Activated CD8-positive, alpha-beta memory T cell treated with anti-CD3 and anti-CD28 coated beads, Interleukin-2, amount 50 U/mL, for 48 hours (primary cell): ENCODE measurements at places on chromosomes 3 and 15.

DNA sequence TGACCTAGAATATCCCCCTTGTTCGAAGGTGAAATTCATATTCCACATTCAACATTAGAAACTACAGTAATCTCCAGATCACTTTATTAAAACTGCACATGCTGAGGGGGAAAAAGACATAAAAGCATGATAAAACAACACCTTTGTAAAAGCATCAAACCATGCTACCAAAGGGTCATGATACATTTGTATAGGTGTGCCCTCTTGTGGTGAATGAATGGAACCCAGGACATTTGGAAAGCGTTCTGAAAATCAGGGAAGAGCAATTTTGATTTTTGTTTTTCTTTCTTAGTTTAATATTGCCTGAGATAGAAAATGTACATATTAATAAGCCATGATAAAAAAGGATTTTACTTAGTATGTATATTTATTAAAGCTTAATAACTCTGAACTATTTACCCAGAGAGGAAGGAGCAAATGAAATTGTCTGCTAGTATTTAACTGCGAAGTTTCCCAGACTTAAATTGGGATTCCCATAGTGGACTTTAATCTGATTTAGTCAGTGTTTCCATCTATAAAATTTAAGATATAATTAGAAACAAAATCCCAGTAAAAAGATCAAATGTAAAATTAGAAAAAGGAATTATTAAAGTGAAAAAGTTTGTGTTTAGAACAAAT lies 105.8 kb upstream of the ARL6 start:
- DNase-seq: no peak

DNA sequence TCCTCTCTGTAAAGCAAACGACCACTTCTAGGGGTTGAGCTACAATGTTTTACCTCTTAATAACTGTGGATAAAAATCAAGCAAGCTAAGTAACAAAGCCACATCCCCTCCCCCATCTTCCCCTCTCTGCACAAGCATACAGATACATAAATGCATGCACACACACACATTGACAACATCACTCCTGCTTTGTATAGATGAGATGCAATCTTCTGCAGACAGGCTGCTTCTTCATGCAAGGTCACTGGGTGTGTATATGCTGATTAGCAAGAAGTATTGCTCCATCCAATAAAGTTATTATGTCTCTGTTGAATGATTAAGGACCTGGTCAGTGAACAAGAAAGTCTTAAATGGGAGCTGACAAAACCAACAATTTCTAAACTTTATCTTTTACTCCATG lies 8.8 kb upstream of the ATP11B start:
- DNase-seq: no peak

DNA sequence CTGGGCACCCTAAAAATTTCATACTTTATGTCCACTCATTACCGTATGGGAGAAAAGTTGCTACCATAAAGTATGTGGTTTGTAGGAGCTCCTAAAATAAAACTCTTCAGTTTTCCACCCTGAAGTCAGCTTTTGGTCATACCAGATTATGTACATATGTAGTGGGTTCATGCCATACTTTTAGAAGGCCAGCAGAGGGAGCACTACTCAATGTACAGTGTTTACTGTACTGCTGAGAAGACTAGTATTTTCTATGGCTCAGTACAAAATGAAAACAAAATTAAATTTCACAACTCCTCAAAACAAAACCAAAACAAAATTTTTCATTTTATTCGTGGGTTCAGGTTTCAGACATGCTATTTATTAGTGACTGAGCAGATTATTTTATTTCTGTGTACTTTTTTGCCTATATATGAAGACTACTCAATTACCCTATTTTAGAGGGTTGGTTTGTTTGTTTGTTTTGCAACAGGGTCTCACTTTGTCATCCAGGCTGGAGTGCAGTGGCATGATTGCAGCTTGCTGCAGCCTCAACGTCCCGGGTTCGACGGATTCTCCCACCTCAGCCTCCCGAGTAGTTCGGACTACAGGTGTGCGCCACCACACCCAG lies 24.3 kb downstream of the NXPE3 start:
- no peak for DNase-seq

- DNase-seq: no peak
These were observed 126.3 kb upstream of the ZNF385D start for GRCh38 chr3:21877214-21877754.

GRCh38 chr15:52220937-52221660 lies 29.9 kb upstream of the GNB5 start:
- peak; percentile 42 for DNase-seq

DNA sequence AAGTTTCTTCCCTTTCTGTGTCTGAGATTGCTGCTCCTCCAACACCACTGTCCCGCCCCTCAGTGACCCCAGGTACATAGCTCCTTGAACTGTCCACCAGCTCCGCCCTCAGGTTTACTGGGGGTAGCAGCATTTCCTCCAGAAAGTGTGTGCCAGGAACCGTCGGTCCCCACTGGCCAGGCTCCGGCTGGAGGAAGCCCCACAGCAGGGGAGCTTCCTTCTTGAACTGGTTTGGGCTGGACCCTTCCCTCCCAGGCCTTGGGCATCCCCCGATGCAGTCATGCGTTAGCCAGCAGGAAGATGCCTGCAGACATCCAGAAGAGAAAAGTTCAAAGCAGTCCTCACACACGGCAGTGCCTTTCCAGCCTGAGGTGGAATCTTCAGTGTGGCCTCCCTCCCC lies 19.7 kb downstream of the PAK6 start:
- no peak for DNase-seq

- DNase-seq: no peak
These were observed 775 bp upstream of the MAPK6 start for GRCh38 chr15:52018244-52018643.

- no peak for DNase-seq
These were observed 143.8 kb upstream of the RGMA start for GRCh38 chr15:93232845-93233244.

GRCh38 chr3:130948001-130948773 lies 54.3 kb downstream of the ATP2C1 start:
- no peak for DNase-seq

GRCh38 chr15:31905054-31905453 lies 125.3 kb upstream of the CHRNA7 start:
- DNase-seq: no peak

- DNase-seq: no peak
These were observed 58.1 kb upstream of the CA12 start for GRCh38 chr15:63439536-63440264.

DNA sequence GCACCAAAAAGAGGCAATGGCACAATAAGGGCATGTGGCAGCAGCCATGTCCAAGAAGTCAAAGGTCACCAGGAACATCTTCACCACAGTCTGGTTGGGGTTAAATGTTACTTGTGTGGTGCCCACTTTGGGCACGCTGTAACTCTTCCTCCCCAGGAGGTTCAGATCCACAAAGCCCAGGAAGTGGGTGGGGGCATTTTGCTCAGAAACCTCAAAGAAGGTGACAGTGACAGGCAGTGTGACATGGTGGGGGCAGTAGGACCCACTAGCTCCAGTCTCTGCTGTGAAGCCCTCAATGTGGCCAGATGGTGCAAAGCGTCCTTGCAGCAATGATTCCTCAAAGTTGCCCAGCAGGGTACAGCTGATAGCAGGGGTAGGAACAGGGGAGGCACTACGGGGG lies 5.8 kb downstream of the ZNF80 start:
- no peak for DNase-seq

GRCh38 chr3:175312791-175313190 lies 453.7 kb downstream of the NAALADL2 start:
- no peak for DNase-seq

GRCh38 chr15:100434038-100434437 lies 92.3 kb upstream of the ADAMTS17 start:
- no peak for DNase-seq

- DNase-seq: no peak
These were observed 1048.5 kb downstream of the NTRK3 start for GRCh38 chr15:87207990-87208580.

- DNase-seq: no peak
These were observed 521.2 kb downstream of the FOXP1 start for GRCh38 chr3:71062037-71062932.

DNA sequence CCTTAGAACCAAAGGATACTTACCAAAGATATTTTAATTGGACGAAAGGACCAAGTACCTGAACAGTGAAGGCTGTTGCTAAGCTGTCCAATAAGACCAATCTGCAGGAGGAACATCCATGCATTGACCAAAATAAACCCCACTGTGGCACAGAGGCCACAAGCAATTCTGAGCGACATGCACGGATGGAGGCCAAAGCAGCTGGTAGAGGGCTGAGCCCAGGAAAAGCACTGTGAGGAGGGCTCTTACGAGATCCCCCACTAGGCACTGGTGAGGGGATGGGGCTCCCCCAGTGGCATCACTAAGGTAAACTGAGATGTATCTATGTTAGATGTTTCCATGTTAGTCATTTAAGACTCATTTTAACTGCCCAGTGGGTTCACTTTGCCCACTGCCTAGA lies 720.2 kb upstream of the LMCD1 start:
- no peak for DNase-seq

DNA sequence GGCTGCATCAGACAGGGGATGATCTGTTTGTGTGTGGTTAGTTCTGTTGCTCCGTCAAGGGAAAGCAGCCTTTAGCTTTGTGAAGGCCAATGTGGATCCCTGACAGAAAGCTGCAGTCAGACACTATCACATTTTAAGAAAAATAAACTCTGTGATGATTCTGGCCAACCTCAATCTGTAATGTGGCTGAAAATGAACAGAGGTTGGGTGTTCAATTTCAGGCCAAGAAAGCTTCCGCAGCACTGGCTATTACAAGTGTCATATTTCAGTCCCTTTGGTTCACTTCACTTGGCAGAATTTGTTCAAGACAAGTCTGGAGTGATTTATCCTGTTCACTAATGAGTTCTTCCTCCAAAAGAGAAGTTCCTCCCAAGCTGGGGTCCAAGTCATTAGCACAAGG lies 571.8 kb upstream of the IL12A start:
- DNase-seq: no peak

GRCh38 chr3:186432189-186432588 lies 70.2 kb upstream of the DGKG start:
- no peak for DNase-seq

DNA sequence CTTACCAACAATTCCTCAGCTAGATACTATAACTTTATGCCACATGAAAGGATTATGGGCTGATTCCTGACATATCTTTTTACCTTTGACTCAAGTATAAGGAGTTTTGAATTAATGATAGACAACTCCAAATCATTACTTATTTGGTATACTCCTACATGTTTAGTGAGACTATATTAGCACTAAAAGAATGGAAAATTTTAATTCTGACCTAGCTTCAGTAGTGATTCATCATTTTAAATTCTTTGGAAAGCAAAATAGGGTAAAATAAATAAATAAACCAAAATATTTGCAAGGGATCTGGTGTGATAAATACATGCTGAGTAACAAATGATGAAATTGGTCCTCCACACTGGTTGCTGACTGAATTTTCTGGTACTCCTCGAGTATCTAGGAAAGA lies 42.3 kb upstream of the VGLL3 start:
- no peak for DNase-seq

GRCh38 chr15:31513178-31513577 lies 186.5 kb downstream of the KLF13 start:
- no peak for DNase-seq

- no peak for DNase-seq
These were observed 57.9 kb downstream of the ARMC8 start for GRCh38 chr3:138245026-138245425.

DNA sequence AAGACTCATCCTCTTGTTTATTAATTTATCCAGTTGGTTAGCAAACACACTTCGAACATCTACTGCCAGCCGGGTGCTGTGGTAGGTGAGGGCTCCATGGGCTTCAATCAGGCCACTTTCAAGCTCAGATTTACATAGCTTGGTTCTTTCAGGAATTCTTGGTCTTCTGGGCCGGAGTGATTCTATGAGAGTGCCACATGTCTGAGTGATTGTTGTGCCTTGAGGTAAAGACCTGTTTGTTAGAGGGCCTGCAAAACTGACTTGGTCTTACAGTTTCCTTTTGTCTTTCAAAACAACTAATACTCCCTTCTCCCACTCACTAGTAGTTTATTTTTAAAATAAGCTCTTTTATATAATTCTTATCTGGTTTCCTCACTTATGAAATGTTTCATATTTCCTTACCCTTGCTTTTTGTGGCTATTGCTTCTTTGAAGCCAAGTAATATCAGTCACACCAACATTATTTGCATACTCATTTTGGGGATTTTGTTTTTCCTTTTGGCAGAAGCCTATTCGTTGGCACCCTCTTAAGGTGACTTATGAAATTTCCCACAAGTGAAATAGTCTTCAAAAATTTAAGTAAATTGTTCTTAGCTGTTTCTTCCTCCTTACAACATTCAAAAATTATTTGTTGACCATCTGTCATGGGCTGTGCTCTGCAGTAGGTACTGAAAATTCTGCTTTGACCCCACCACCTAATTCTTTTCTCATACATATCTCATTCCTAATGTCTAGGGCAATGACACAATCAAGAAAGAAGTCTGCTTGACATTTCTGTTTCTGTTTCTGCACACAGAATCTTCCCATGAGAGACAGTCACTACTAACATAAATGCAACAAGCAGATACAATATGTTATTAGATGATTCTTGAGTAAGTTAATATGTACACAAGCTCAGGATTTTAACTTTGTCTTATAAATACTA lies 120.2 kb downstream of the LRRC28 start:
- DNase-seq: no peak

- no peak for DNase-seq
These were observed 52.7 kb downstream of the RARB start for GRCh38 chr3:25480811-25481210.

GRCh38 chr15:40088929-40089755 lies 19.5 kb downstream of the BMF start:
- DNase-seq: no peak

GRCh38 chr15:58474741-58475323 lies 43.0 kb downstream of the LIPC start:
- no peak for DNase-seq

DNA sequence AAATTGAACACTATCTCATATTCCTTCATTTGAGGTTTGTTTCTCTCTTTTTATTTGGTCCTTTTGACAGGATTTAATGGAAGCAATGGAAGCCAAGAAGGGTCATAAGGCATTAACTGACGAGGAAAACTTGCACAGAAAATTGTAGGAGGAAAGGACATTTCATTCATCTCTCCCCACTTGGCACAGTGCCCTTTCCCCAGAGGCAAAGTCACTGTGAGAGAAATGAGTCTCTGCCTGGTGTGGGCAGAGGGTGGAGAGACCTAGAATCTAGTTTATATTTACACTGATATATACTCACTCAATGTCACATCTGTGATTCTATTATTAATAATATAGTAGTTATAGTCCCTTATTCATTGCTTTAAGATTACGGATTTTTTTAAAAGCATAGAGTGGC lies 324.6 kb upstream of the IL12A start:
- DNase-seq: no peak

GRCh38 chr15:71379893-71380292 lies 264.6 kb downstream of the THSD4 start:
- no peak for DNase-seq
